Activated CD4-positive, alpha-beta T cell treated with anti-CD3 and anti-CD28 coated beads, Interleukin-2, amount 50 U/mL, for 24 hours (primary cell): ENCODE measurements at places on chromosomes 4 and X.

DNA sequence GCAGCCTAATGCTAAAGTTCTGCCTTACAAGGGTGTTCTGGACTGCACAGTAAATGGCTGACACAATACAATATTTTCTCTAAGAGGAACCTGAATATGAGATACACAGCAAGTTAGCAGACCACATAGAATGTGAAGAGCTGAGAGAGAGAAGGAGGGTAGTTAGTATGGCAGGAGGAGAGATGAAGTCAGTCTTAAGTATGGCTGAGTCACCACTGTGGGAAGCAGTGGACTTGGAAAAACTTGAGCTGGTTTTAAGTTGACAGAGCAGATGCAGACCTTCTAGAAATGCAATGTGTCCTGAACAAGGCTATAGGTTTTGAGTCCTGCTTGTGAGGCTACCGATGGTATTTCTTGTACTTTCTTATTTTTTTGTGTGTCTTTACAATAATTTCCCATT, 172.5 kb downstream of the SH2D1A start:
- DNase-seq = no peak

GRCh38 chr4:28555866-28556265, 1695.2 kb downstream of the STIM2 start:
- no peak for DNase-seq

DNA sequence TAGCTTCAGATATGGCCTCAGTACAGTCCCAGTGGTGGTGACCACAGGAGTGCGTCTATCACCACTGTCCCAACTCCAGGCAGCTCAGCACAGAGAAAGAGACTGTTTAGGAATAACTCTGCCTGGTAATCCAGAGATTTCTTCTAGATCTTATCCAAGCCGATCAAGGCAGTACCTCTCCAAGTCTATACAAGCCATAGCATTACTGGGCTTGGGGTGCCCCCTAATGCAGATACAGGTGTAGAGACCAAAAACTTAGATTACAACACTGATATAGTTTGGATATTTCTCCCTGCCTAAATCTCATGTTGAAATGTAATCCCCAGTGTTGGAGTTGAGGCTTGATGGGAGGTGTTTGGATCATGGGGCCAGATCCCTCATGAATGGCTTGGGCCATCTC, 100.9 kb downstream of the PTCHD1 start:
- no peak for DNase-seq

- DNase-seq = no peak
Observed at GRCh38 chrX:34563804-34564203, 93.3 kb downstream of the TMEM47 start.

- DNase-seq = peak; percentile 7
Observed at GRCh38 chrX:68462653-68463052, 29.4 kb upstream of the OPHN1 start.

GRCh38 chrX:153740631-153741222, 16.1 kb downstream of the ABCD1 start:
- DNase-seq = no peak

DNA sequence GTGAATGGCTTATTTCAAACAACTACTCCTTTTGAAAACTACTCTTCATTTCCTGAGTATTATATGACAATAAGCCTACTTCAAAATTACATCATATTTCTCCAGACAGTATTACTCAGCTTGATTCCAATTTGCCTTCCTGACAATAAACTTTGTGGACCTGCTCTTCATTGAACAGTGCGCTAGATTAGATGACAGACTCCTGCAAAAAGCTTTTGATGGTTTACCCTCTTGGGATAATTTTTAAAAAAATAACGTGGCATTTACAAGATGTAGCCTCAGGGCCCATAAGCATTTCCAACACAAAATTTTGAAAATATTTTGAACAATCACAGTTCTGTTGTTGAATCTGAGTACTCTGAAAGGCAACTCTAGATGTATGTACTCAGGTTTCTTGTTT, 25.9 kb downstream of the MGAT4D start:
- no peak for DNase-seq

DNA sequence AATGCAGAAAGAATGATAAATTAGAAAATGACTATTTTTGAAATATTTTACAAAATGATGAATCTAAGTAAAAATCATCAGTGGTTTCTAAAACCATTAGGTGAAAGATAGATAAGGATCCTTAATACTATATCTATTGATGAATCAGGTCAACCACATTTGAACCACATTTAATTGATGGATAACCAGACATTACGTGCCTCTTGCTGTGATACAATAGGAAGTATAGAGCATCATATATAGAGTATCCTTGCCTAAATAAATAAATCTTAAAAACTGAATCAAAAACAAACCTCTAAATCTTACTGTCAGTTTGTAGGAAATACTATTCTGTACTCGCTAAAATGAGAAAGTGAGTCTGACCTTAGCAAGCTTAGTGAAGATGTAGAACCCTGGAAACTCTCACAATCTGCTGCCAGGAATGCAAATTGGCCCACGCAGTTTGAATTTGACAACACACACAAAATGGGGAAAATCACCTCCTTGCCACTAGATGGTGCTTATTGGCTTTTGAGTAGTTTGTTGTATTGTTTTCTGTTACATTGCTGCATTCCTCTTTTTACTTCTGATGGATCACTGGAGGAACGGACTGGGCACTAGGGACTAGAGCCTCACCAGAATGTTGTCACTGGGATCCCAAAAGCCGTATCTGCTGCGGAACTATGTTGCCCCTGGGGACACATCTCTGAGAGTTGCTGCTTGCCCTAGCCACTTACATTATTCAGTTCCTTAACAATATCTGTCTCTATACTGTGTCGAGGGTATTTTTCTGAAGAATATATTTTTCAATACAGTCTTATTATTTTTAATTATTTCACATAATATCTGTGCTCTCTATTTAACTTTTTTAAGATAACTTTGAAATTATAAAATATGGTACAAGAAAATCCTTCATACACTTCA, 25.4 kb upstream of the SLAIN2 start:
- peak; percentile 20 for DNase-seq

DNA sequence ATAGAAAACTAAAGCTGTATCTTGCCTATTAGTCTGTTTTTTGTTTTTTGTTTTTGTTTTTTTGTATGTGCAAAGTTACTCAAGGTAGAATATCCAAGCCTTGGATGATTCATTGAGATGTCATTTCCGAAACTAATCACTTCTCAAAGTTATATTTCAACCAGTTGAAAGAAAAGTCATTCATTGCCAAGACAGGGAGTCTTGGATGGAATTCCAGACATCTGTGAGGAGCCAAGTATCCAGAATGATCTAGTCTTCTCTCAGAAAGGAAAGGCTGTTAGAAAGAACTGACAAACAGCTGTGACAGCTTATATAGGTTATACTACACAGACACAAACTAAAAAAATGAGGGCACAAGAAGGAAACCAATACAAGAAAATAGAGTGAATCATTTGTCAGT, 141.1 kb upstream of the NDST3 start:
- DNase-seq = no peak

GRCh38 chrX:47214435-47215077, 3.9 kb upstream of the CDK16 start:
- DNase-seq = no peak

- no peak for DNase-seq
Observed at GRCh38 chr4:100289530-100289888, 99.2 kb upstream of the DDIT4L start.

DNA sequence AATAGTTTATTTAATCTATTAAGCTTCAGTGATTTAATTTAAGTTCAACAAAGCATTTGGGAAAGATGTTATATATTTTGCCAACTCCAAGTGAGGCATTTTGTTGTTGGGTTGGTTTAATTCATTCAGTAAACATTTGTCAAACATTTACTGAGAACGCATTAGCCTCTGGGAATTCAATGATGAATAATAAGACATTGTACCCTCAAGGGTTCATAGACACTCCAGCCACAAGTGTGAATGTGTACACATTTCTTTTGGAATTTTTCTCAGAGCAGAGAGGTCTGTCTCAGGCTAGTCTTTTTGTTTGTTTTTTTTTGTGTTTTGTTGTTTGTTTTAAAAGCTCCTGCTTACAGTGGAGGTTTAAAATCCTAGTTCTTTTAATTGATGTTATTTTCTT, 203.9 kb downstream of the SOWAHB start:
- DNase-seq = no peak

DNA sequence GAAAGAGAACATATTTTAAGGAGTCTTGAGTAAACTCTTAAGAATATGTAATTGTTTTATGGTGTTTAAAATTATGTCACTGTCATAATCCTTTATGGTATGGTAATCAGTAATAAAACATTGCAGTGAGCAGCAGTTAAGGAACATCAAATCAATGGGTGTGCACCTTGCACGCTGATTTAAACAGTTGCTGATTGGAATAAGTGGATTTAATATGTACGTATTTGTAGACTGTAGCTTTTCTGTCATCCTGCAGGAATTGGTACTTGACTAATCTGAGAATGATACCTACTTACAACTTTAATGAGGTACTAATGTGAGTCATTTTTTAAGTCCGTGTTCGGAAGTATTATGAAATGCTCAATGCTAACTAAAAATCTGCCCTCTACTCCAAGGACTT, 212.2 kb downstream of the DCTD start:
- DNase-seq = no peak

DNA sequence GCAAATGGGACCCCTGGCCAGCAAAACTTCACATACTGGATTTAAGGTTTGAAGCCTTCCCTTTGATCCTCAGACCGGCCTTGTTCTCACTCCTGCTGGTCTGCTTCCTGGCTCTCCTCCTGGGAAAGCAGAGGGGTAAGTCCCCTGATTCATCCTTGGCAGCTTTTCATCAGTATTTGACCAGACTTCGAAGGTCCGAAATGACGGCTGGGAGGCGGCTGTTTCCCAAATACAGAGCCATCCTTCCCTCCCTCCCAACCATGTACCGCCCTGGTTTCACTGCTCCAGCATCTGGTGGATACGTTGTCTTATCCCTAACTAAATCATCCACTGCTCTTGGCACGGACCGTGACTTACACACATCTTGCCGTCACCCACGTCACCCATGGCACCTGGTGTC, 265.5 kb downstream of the BCOR start:
- no peak for DNase-seq

- no peak for DNase-seq
Observed at GRCh38 chr4:76997532-76997931, 48.0 kb downstream of the SEPTIN11 start.

DNA sequence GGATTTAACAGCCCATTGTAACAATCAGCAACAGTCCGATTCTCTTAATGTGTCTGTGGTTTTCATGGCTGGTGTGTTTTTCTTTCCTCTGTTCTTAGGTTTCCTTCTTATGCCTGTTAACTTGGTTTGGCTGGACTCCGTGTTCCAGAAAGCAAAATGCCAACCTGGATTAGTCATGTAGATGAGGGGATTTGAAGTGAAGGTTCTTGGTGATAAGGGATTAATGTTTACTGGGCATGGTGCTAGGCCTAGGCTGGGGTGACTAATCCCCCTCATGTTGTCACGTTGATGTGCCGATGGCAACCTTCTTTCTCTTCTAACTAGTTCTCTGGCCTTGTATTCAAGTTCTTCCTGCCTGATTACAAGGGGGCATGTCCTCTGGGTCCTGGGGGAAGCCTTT, 85.9 kb downstream of the REPS2 start:
- DNase-seq = no peak

DNA sequence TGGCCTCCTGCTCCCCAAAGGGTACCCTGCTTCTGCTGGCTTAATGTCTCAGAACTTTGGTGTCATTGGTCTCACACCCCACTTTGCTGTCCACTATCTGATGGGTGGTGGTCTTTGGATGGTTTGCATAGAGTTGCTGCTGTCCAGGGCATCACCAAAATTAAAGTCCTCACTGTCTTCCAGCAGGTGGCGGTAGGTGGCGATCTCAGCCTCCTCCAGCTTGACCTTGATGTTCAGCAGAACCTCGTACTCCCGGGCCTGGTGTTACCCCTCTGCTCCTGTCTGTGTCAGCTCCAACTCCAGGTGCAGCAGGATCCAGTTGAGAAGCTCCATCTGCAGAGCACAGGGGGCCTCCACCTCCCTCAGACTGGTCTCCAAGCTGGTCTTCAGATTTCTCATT, 1169.5 kb upstream of the PABPC4L start:
- no peak for DNase-seq

DNA sequence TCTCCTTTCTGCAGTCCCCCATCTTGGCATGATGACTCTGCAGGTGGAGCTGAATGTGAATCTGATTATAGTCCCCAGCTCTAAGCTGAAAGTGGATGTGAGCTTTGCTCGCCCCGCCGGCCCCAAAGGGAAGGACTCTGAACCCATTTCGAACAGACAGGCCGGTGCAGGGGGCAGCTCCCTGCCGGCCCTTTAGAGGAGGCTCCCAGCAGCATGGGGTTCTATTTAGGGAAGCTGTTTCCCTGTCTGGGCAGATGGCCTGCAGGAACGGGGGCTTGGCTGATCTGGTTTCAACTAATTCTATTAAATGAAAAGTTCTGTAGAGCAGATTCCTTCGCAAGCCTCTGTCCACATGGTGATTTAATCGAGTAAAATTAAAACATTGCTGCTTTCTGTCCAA, 104.8 kb upstream of the MSX1 start:
- no peak for DNase-seq

DNA sequence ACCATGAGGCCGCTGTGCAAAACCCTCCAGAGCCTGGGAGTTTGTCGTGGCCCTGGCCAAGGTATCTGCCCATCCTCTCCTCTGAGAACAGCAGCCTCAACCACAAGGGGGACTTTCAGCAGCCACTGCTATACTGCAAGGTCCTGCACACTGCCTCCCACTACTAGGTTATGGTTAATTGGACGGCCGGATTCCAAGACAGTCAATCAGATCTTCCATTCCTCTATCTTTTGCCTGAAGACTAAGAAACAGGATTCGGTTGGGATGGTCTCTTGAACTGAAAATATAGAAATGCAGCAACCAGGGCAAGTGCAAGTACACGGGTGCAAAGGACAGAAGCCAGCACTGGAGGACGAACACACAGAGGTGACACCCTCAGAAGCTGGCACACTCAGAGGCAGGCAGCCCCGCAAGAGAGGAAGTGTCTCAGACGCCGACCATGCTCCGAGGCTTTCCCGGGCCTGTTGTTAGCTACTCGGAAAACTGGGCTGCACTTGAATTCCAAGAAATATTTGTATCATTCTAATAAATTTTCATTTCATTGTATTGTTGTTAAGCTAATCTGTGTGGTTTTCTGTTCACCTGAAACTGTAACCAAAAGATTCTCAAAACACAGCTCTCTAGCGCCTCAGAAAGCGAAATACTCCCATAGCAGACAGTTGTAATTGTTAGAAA, 63.3 kb downstream of the AFAP1 start:
- DNase-seq = no peak
